NCI-H1436 treated with DMSO at 0.1 percent for 48 hours (cell line): ENCODE measurements at places on chromosomes 4 and X.
A peak's percentile ranks its signal among the peaks of the same experiment; 100 is the strongest.

DNA sequence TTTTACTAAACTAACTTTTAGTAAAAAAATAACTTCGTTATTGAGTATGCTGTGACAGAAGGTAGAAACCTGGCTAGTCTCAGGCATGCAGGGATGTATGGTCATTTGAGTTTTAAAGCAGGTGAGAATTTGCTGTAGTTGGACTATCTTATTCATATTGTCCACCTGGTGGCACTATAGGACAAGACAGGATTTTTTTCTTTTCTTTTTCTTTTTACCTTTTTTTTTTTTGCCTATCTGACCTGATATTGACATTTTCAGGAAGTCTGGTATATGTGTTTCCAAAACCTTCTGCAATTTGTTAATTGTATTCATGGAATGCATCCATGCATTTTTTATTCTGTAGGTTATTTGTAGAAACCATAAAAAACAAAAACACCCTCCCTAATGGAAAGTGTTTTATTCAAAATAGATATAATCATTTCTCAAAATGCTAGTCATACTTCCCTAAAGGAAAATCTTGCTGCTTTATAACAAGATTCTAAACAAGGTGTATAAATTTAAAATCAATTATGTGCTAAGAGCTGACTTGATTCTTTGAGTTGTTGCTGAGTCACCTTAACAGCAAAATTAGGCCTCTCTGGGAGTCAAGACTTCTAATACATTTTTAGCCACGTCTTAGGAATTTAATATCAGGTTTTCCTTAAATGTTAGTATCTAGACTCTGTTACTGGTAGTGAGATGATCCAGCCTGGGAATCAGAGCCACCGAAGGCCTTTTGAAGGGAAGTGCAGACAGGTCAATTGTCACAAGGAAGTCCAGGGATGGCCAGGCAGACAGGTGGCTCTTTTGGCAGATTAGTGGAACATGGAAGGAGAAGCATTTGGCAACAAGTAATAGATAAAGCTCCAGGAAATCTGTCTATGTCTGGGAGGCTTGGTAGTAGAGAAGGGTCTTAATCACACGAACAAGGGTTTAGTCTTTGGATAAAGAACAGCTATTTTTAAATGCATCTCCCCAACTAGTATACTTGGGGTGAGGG is 201.3 kb upstream of the GNPDA2 start:
- no peak for DNase-seq

- DNase-seq, result no peak
Observed at GRCh38 chrX:118536687-118537461, 41.3 kb downstream of the DOCK11 start.

- DNase-seq, result no peak
Observed at GRCh38 chr4:43732829-43733426, 715.7 kb downstream of the KCTD8 start.

GRCh38 chr4:80540785-80541469 is 205.4 kb downstream of the CFAP299 start:
- no peak for DNase-seq

- no peak for DNase-seq
Observed at GRCh38 chr4:123617791-123618190, 221.2 kb downstream of the SPRY1 start.

DNA sequence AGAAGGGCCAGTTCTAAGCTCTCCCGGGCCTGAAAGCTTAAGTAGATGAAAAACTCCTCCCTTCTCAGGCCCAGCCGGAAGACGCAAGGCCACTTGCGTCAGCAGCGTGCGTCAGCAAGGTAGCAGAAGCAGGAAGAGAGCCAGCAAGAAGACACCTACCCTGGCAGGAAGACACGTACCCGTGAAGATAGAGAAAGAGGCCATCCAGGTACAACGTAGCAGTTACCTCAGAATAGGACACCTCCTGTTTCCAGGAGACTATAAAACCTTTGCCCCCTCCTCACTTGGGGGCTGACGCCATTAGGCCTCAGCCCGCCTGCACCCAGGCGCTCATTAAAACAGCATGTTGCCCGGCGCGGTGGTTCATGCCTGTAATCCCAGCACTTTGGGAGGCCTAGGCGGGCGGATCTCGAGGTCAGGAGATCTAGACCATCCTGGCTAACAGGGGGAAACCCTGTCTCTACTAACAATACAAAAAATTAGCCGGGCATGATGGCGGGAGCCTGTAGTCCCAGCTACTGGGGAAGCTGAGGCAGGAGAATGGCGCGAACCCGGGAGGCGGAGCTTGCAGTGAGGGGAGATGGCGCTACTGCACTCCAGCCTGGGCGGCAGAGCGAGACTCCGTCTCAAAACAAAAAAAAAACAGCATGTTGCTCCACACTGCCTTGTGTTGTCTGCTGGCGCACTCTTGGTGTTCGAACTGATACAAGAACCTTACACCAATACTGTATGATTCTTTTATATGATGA is 242.7 kb upstream of the NWD2 start:
- no peak for DNase-seq

GRCh38 chrX:40278340-40279090 is 180.8 kb upstream of the BCOR start:
- no peak for DNase-seq

DNA sequence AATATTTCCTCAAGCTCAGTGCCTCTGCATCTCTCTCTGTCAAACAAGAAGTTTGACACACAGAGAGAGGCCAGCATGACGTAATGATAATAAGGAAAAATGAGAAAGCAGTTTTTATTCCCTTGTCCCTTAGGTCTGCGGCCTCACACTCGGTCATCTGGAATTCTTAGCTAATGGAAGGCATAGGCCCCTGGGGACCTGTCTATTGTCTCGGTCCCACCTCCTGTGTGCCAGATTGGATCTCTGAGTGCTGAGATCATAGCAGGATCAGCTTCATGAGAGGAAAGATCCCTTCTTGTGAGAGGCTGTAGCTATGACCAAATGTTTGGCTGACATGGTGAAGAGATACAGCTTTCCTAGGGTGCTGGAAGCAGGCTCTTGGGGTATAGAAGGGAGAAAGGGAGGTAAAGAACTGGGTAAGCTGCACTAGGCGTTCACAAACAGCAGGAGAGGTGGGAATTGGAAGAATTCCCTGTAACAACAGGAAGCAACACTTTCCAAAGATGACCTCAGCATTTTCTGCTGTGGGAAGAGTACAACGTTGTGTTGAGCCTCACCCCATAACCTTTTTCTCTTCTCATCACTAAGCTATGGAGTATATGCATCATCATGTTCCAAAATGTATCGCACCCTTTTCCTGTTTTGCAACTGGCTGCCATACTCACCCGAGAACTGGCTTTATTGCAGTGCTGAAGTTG is 20.2 kb downstream of the TMEM31 start:
- no peak for DNase-seq

- DNase-seq, result peak; percentile 71
Observed at GRCh38 chr4:40621592-40622512, 7.8 kb downstream of the RBM47 start.

- DNase-seq, result no peak
Observed at GRCh38 chr4:66489370-66489769, 819.1 kb upstream of the EPHA5 start.

- DNase-seq, result no peak
Observed at GRCh38 chr4:4860600-4861389, 1.3 kb downstream of the MSX1 start.

GRCh38 chr4:84366161-84366560 is 132.9 kb downstream of the NKX6-1 start:
- DNase-seq, result no peak

GRCh38 chrX:149121206-149121920 is 383.7 kb downstream of the IDS start:
- no peak for DNase-seq

DNA sequence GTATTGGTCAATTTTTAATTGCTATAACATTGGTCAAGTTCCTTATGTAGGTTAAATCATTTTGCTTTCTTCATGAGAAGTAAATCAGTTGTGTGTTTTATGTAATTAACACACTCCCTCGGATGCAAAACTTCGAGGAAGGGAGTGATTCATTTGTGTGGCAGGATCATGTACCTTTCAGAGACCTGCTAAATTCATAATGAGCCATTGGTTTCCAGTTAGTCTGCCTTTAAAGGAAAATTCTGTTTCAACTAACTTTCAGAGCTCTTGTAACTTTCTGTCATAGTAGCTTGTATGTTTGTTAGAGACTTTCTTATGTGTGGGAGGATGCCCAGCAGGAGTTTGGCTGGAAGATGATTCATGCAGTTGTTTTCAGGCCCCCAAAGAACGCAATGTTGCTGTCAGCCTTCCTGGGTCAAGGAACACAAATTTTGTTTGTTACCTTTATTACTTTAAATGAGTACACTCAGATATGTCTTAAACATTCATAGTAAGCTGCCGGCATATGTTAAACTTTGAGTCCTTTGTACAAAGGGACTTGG is 72.1 kb downstream of the GPR101 start:
- no peak for DNase-seq

- DNase-seq, result no peak
Observed at GRCh38 chrX:49174723-49175122, 3.0 kb downstream of the PLP2 start.

DNA sequence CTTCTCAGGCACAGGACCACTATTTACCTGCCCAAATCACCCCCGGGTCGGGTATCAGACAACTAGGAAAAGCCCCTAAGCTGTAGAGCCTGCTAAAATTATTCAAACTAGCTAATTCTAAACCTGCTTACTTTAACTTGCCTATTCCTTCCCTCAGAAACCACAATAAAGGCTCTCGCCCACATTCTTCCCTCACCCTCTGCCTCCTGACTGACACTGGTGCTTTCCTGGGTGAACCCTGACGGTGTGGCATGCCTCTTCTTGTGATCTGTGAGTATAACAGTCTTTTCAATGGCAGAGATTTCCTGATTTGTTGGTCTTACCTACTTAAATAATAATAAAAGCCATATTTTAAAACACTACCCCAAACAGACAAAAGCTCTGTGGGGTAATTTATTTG is 242.1 kb upstream of the ZCCHC13 start:
- no peak for DNase-seq

DNA sequence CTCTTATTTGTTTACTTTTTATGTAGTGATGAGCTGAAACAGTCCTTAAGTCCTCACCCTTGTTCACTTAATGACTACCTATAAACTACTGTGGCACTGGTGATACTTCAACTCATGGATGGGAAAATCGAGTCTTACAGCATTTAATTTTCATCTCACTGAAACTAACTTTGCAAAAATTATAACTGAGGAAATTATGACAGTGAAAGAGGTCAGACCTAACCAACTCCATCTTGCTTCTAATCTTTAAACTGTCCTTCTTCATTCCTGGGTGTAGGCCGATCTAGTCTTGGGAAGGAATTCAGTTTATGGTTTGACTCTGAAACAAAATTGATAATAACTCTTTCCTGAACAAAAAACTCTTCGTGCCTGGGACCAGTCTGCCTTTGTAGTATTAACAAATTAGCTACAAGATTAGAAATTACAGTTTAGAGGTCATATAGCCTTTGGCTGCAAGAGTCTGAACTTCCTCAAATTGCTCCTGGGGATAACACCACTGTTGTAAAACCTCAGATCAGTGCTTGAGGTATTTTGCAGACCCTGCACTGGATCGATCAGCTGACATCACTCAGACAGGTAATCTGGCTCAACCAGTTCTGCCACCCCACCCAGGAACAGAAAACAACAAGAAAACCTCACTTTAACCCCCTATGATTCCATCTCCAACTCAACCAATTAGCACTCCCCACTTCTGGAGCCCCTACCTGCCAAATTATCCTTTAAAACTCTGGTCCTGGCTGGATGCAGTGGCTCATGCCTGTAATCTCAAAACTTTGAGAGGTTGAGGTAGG is 995.7 kb upstream of the PRKX start:
- DNase-seq, result no peak

- DNase-seq, result no peak
Observed at GRCh38 chr4:94262163-94263016, 54.7 kb downstream of the SMARCAD1 start.

- no peak for DNase-seq
Observed at GRCh38 chr4:12028258-12028657, 599.6 kb upstream of the HS3ST1 start.

GRCh38 chr4:11178433-11178832 is 250.3 kb downstream of the HS3ST1 start:
- DNase-seq, result no peak

GRCh38 chr4:112296949-112297880 is at the start of gene ALPK1:
ALPK1 (plus strand) TSS chr4:112297369.
- DNase-seq, result no peak

DNA sequence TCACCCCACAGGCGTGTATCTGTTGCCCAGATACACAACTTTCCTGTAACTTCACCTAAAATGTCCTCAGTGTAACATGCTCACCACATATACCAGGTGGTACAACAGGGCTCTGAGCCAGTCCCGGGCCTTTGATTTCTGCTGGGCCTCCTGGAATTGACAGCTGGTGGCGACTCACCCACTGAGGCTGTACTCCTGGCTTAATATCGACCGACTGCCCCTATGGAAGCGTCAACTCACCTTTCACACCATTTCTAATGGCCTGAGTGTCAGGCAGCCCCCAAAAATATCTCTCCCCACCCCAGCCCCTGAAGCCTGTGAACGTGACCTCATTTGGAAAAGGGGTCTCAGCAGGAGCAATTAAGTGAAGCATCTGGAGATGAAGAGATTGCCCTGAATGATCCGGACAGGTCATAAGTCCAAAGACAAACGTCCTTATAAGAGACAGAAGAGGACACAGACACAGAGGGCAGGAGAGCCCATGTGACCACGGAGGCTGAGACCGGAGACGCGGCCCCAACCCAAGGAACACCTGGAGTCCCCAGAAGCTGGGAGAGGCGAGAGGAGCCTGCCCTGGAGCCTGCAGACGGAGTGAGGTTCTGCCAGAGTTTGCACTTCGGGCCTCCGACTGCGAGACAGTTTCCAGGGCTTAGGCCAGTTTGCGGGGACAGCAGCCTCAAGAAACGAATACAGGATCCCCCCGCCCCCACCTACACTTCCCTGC is 12.6 kb upstream of the MXD4 start:
- DNase-seq, result no peak

GRCh38 chr4:176563591-176563990 is 229.1 kb downstream of the VEGFC start:
- DNase-seq, result no peak

DNA sequence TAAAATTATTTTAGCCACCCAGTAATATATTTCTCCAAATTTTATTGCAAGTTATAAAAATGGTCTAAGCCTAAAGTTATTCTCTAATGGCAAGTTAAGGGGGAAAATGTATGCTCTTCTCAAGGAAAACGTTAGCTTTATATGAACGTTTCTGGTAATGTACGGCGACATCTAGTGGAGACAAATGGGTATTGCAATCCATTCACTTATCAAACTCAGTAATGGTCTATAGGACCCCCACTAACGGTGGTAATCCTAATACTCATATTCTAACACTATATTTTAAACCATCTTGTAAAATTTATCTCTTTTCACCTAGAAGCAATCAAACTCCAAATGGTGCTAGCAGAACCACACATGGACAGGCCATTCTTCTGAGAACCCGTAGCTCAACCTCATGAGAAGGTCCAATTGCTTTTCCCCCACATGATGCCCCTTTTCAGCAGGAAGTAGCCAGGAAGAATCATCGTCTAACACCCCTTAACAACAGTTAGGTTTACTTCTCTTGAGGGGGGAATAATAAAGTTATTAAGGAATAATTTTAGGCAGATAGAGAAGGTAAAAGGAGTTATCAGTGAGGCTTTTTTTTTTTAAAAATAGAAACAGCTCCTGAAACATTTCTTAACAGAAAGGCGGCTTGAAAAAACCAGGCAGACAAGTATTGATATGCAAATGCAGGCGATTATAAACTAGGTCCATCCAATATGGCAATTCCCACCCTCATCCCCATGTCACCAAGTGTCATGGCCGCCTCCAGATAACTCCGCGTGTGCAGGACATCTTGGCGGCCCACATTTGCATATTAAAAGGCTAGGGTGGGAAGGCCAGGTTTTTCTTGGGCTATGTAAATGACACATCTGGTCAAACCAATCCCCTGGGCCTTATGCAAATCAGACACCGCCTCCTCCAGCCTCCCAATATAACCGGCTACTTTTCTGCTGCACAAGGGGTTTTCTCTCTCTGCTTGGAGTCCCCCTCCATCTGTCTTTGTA is 35.0 kb downstream of the NUDT11 start:
- DNase-seq, result no peak

- no peak for DNase-seq
Observed at GRCh38 chr4:76726631-76727030, 171.3 kb downstream of the SOWAHB start.
